Foreskin keratinocyte (primary cell): ENCODE measurements at places on chromosomes 2 and 18. TPM values are rescaled to one million over a fixed set of nuclear protein-coding genes. Genes with fewer than 3 reads are reported as not detected.

GRCh38 chr2:130355172-130355577 lies 681 bp upstream of the PTPN18 start:
- no peak for DNase-seq

GRCh38 chr18:58670404-58671110 lies 708 bp upstream of the MALT1 start:
- no peak for DNase-seq

- DNase-seq = peak; percentile 93
Measured at GRCh38 chr2:102915128-102915527, 153.3 kb downstream of the TMEM182 start.

DNA sequence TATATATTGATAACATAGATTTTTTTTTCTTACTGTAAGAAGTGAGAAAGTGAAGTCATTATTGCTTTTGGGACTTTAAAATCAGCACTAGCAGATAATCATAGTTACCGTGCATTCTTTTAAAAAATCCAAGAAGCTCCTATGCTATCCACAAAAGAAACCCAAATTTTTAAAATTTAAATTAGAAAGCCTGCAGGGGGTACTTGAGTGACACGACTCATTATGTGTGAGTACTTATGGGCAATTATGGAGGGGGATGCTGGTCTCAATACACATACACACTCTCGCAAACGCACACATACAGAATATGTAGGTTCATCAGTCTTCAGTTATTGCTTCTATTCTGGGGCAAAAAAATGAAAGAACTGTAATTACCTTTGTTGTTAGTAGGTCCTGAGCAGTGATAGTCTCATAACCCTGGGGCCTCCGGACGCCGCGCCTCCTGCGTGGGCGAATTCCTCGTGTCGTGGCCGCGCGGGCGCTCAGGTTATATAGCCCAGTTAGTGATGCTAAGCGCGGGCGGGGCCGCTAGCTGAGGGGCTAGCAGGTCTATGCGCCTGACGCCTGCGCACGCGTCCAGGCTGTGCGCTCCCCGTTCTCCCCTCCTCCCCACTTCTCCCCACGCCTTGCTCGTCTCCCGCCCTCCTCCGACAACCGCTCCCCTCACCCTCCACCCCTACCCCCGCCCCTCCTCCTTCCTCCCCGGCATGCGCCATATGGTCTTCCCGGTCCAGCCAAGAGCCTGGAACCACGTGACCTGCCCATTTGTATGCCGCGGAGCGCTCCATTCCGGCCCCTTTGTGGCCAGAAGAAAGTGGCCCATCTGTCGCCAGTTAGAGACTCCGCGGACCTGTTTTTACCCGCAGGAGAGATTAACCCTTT lies at the start of gene NEUROD1:
NEUROD1 (minus strand) TSS at position 463 of the 882 bp plus-strand sequence. CDS start 1,657 bp downstream, outside the sequence.
- no peak for DNase-seq

DNA sequence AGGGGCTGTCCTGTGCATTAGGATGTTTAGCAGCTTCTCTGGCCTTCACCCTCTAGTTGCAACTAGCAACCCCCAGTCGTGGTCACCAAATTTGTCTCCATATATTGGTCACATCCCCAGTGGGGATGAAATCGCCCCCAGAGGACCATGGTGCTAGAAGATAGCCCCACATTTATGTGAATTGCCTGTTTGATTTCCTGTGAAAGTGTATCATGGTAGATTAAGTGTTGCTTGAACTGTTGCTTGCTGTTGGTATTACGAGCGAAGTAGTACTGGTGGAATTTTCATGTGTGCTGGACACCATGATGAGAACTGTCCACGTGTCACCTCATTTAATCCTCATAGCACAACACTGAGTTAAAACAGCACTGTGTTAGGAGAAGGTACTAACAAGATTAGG lies 59.4 kb downstream of the TSPYL6 start:
- DNase-seq = no peak

GRCh38 chr18:58596265-58596681 lies 32.6 kb downstream of the ALPK2 start:
- no peak for DNase-seq

GRCh38 chr2:238167761-238168160 lies 9.0 kb downstream of the ERFE start:
- no peak for DNase-seq

- DNase-seq = no peak
Measured at GRCh38 chr2:207281436-207281835, 115.7 kb upstream of the KLF7 start.

DNA sequence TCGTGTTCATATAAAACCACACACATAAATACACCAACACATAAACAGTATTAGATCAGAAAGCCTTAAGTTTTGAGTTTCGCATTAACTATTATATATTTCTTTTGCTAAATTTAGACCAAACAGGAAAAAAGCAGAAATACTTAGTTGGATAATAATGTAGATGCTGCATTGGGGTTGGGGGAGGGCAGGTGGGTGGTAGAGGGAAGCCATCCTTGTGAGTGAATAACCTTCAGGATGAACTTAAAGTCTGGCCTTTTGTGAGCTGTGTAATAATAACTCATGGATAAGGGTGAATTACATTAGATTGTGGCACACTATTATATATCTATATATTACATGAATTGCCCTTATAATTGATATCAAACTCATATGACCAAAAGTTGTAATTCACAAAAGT lies 174.7 kb downstream of the WDR7 start:
- DNase-seq = no peak

DNA sequence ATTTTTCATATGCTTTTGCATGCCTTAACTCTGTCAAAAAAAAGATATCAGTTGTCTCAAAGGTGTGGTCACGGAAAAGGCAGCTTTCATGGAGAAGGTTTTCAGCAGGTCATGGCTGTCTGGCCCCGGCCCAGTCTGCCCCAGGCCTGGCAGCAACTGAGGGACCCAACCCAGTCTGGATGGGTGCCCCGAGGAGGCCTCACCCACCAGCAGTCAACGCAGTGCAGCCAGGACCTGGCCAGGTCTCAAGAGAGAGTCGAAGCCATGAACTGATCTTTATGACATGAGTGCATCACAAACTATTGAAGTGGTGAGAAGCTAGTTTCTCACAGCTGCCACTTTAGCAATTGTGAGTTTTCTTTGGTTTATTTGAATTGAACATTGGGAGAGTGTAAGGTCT lies 7.9 kb downstream of the TUBB6 start:
- DNase-seq = no peak

DNA sequence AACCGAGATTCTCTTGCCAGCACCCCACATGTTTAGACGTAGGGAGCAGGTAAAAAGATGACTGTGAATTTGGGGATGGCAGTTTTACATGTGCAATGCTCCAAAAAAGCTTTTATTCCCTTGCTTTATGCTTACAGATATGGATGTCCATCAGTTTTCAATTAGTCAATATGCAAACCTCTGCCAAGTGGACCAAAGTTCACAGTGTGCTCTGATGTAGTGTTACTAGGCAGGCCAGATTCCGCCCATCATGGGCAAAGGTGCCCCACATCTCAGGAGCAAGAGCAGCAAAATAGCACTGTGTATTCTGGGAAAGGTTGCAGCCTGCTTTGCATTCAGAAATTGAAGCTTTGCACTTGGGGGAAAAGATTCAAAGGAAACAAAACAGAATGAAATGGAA lies 329.7 kb upstream of the ZEB2 start:
- no peak for DNase-seq

- DNase-seq = no peak
Measured at GRCh38 chr2:20215183-20216040, 9.5 kb downstream of the SDC1 start.

GRCh38 chr18:45054636-45055035 lies 373.9 kb downstream of the SETBP1 start:
- DNase-seq = no peak

GRCh38 chr2:105815401-105815800 lies 70.7 kb downstream of the NCK2 start:
- DNase-seq = no peak

DNA sequence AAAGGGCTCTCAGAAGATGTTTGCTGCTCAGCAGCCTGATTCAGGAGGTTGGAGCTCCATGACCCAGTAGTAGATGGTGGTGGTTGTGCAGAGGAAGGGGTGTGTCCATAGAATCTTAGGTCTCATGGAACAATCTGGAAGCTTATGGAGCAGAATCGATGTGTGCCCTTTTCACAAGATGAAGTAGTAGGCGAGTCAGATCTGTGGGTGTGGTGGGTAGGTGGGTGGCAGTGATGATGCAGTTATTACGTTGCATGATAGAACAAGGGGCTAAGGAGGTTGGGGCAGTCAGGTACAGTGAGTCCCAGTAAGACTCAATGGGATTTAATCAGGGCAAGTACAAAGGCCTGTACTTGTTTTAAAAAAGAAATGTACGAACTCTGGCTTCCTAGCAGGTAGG lies 9.1 kb downstream of the TET3 start:
- no peak for DNase-seq

DNA sequence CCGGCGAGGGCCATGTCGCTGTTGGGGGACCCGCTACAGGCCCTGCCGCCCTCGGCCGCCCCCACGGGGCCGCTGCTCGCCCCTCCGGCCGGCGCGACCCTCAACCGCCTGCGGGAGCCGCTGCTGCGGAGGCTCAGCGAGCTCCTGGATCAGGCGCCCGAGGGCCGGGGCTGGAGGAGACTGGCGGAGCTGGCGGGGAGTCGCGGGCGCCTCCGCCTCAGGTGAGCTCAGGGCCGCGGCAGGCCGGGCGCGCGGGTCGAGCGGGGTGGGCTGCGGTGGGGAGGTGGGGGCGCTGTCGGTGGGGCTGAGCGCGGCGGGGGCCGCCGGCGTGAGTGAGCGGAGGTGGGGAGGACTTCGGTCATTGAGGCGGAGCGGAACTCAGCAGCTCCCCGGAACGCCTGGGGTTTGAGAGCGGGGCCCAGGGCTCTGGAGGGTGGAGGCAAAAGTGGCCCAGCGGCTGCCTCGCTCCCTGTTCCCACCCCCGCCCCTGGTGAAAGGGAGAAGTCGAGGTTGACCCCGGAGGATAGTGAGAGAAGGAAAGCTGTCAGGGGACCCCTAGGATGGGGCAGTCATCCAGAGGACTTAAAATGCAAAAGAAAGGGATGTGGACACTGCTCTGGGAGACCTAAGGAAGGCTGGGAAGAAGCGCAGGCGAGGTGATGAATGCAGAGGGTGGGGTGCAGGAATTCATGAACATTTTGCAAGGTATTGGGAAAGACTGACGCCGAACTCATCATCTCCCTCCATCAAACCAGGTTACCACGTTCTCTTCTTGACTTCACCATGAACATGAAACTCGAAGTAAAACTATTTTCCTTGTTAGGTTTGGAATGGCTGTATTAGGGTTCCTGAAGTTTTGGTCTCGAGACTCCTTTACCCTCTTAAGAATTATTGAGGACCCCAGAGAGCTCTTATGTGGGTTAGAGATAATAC lies 633 bp downstream of the MALT1 start:
- DNase-seq = no peak

GRCh38 chr2:24710806-24711205 lies 82.4 kb downstream of the PTRHD1 start:
- no peak for DNase-seq

DNA sequence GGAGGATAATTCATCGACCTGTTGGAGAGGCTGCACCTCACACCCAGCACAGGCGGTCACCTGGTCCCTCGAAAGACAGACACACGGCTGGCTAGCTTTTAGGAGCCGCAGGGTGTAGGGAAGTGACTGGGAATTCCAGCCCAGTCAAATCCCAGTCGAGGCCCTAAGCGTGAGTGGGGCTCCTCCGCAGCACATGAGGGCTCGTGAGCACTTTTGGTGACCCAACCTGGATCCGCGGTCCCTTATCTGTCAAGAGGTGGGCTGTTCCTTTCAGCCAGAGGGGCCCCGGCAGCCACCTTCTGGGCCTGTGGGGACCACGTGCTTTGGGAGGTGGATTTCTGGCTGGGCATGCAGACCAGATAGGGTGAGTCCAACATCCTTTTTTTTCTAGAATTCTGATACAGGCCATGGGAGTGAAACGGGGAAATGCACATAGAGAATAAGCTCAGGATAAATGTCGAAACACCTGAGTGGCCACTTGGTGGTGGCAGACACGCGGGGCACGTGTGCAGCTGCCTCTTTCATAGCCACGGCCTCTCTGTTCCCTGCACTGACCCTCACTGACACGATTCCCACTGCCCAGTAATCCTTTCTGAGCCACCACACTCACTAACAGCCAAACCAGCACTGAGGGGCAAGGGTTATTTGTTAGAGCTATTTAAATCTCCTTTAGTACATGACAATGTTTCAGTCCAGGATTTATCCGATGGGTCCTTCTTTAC lies 148.4 kb upstream of the PXDN start:
- DNase-seq = no peak

DNA sequence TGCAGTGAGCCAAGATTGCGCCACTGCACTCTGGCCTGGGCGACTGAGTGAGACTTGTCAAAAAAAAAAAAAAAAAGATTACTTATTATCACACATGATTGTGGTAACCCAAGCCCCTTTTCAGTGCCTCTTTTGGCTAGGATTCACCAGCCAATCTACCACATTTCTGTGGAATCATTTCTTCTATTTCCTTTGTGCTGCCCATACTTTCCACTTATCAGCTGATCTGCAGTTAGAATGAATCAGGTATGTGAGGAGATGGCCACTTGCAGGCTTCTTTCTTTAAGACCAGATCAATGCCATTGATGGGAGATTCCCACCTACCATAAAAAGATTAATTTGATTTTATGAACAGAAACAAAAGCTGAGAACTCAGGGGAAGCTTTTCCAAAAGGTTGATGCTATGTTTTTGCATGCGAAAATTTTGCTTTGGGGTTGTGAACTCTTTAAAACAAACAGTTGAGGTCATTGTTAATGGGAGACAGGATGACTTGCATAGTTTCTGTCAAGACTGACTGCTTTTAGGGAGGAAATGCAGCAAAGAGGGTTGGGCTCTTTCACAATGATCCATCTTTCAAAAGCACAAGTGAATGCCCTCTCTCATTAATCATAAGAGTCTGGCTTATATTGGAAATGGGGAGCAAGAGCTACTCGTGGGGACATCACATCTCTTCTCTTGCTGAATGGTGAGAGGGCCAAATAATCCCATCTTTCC lies 66.9 kb upstream of the CYP26B1 start:
- DNase-seq = peak; percentile 27

- no peak for DNase-seq
Measured at GRCh38 chr2:29112379-29112778, 2.8 kb upstream of the CLIP4 start.

DNA sequence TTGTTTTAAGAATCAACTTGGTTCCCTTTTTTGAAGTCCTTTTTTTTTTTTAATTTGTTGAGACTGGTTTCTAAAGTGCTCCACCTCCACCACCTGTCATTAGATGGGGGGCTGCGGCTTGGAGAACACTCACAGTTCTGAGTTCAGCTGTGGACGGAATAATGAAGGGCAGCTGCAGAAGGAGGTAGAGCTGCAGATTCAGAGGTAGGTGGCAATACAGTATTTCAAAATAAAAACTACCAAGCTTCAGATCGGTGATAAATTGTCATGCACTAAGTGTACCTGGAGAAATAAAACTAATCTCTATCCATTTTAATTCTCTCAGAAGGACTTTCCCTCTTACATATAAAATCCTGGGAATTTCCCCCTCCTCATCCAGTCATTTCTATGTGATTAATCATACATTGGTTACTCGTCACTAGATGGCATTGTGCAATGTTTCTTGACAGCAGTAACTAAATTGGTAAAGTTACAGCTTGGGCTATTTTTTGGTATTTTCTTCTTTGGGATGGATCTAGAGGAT lies 81.1 kb upstream of the SLC39A10 start:
- DNase-seq = peak; percentile 76

- no peak for DNase-seq
Measured at GRCh38 chr2:98709535-98709934, 21.4 kb downstream of the MGAT4A start.

Gene SPP2
- not detected in 2 replicates for total RNA-seq

Gene TCF7L1
- 7.1 and 8.5 TPM in 2 replicates for total RNA-seq

Gene IL36G
- 0.32 and 0.85 TPM in 2 replicates for total RNA-seq

Gene CD207
- total RNA-seq = not detected in 2 replicates

Gene TBR1
- not detected in 2 replicates for total RNA-seq

Gene SF3B6
- 176 and 192 TPM in 2 replicates for total RNA-seq

Gene LDAH
- 14.2 and 15.0 TPM in 2 replicates for total RNA-seq

Gene NXPH2
- total RNA-seq = not detected in 2 replicates

Gene ZNF804A
- total RNA-seq = not detected in 2 replicates

Gene LINC00305
- not detected in 2 replicates for total RNA-seq

Gene HOXD12
- not detected in 2 replicates for total RNA-seq
